LNCaP clone FGC (cell line): ENCODE measurements at places on chromosomes 12 and 14.

DNA sequence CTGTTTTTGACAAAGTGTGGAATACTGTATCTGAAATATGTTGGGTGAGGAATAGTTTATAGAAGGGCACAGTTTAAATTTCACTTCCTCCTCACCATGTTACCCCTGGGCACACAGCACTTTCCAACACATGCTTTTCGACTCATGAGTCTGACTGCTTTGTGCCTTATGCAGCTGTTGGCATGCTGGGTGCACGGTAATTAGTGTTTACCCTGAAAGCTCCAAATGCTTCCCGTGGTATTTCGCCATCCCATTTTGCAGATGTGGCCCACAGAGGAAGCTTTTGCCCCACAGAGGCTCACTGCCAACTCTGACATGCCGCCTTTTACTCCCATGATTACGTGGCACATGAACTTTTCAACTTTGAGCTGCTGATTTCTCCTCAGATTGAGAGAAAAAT lies 168.6 kb downstream of the PRKCH start:
- no peak for DNase-seq

DNA sequence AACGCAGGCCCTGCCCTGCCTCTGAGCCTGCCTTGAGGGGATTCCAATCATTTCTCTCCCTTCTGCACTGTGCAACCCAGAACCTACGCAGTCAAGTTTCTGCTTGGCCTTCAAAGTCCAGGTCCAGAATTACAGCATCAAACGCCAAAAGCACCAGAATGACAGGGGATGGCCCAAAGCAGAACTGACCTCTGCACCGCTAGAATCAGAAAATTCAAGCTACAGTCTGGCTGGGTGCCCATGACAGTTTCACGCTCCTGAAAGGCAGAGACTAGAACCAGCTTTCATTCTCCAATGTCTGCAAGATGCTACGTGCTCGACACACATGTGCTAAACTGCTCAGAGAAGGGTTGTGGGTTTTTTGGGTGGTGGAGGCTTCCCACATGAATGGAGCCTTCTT lies 4.1 kb downstream of the CLMN start:
- no peak for DNase-seq

DNA sequence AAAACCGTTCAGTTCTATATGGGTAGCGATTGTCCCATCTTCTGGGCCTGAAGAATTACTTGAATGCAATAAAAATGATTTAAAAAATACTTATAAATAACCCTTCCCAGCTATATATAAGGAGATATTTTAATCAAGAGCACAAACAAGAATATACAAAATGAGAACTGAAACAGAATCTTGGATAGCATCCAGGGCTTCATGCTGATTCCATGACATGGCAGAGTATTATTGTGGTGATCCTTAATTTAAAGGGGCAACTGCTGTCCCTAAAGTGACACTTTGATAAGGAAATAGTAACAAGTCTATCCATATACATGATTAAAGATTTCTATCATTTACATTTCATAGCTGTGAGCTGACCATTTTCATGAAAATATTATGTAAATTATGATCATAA lies 18.8 kb downstream of the WBP11 start:
- DNase-seq: no peak

GRCh38 chr12:115942346-115942745 lies 335.1 kb downstream of the MED13L start:
- DNase-seq: no peak

- no peak for DNase-seq
These were observed 367 bp downstream of the GALNT16 start for GRCh38 chr14:69260190-69260860.

- no peak for DNase-seq
These were observed 258.0 kb upstream of the DDHD1 start for GRCh38 chr14:53411125-53411524.

GRCh38 chr12:109020796-109021380 lies at the start of gene SVOP:
Gene SVOP (minus strand): TSS chr12:109021068. CDS start chr12:109020868, 200 bp downstream.
- DNase-seq: peak; percentile 22

- DNase-seq: no peak
These were observed 185.6 kb downstream of the DICER1 start for GRCh38 chr14:94971750-94972149.

GRCh38 chr14:74464785-74465184 lies 28.3 kb downstream of the NPC2 start:
- DNase-seq: no peak

- peak; percentile 99 for DNase-seq
These were observed 20.1 kb upstream of the RASSF3 start for GRCh38 chr12:64590183-64590582.

GRCh38 chr14:99838639-99839134 lies 45.5 kb downstream of the EML1 start:
- DNase-seq: no peak

- DNase-seq: no peak
These were observed 15.6 kb downstream of the CIPC start for GRCh38 chr14:77113644-77114043.

DNA sequence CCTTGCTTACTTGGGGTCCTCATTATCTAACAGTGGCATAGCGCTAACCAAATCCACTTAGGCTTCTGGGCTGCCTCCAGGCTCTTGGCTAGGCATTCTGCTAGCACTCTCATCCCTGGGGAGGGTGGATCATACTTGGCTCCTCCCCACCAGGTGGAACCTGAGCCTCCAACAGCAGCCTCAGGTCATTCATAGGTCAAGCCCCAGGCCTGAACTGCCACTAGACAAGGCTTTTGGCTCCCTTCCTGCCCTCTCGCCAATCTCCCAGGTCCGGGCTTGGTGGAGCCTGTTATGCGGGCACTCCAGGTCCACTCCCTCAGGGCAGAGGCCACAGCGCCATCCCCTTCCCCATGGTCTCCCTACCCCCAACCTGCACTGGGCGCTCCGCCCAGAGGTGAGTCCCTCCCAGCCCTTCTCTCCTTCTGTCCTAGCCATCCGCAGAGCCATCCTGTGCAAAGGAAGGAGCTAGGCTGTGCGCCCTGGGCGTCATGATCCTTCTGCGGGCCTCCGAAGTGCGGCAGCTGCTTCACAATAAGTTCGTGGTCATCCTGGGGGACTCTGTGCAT lies 154.9 kb upstream of the AMIGO2 start:
- DNase-seq: no peak

- peak; percentile 75 for DNase-seq
These were observed 4.5 kb upstream of the SETD1B start for GRCh38 chr12:121799156-121799841.

GRCh38 chr12:7934889-7935492 lies 996 bp downstream of the SLC2A3 start:
- DNase-seq: no peak

- DNase-seq: no peak
These were observed 46.5 kb downstream of the FNTB start for GRCh38 chr14:65033181-65033580.

- no peak for DNase-seq
These were observed 5.6 kb downstream of the LTA4H start for GRCh38 chr12:96029826-96030225.

DNA sequence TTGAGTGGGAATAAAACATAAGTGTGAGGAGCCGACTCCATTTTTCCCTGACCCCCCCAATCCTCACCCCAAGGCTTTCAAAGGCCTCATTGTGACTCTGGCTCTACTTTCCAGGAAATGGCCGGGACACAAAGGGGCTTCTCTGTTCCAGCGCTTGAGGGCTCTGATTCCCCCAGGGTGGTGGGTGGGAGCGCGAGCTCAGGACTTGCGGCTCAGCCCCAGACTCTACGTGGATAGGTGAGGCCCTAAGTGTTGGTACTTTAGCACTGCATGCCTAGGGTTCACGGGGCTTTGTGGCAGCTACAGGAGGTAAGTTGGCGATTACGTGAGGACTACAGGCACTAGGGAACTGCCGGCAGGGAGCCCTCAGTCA lies 553 bp downstream of the CNPY2 start:
- no peak for DNase-seq

- DNase-seq: no peak
These were observed 87.8 kb upstream of the EEA1 start for GRCh38 chr12:93016752-93017350.

DNA sequence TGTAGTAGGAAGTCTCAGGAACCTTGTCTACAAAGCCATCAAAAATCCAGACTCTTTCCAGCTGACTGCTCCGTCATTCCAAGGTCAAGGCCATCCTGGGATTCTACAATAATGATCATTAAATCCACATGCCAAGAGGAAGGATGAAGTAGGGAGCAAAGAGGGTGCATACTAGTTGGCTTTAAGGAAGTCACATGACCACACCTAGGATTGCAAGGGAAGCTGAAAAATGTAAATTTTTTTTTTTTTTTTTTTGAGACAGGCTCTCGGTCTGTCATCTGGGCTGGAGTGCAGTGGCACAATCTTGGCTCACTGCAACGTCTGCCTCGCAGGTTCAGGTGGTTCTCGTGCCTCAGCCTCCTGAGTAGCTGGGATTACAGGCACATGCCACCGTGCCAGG lies 7.3 kb upstream of the MRPL42 start:
- no peak for DNase-seq

DNA sequence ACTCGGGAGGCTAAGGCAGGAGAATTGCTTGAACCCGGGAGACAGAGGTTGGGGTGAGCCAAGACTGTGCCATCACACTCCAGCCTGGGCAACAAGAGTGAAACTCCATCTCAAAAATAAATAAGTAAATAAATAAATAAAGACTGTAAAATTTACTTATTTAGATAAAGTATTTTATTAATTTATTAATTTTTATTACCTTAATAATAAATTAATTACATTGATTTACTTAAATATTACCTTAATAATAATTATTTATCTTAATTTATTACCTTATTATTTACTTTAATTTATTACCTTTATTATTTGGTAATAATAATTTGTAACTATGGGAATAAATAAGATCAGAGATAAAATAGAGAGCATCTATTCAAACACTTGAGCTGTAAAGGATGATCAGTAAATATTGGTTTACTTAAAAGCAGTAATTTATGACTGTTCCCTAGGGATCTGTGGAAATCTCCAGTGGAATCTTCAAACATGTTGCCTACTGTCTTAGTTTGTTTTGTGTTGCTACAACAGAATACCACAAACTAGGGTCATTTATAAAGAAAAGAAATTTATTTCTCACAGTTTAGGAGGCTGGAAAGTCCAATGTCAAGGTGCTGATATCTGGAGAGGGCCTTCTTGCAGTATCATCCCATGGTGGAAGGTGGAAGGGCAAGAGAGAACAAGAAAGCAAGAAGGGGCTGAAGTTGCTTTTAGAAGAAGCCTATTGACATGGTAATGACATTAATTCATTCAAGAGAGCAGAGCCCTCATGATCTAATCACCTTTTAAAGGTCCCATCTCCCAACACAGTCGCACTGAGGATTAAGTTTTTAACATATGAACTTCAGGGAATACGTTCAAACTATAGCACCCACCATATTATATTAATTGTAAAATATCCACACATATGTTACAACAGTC lies 37.1 kb downstream of the SOCS2 start:
- DNase-seq: peak; percentile 86

DNA sequence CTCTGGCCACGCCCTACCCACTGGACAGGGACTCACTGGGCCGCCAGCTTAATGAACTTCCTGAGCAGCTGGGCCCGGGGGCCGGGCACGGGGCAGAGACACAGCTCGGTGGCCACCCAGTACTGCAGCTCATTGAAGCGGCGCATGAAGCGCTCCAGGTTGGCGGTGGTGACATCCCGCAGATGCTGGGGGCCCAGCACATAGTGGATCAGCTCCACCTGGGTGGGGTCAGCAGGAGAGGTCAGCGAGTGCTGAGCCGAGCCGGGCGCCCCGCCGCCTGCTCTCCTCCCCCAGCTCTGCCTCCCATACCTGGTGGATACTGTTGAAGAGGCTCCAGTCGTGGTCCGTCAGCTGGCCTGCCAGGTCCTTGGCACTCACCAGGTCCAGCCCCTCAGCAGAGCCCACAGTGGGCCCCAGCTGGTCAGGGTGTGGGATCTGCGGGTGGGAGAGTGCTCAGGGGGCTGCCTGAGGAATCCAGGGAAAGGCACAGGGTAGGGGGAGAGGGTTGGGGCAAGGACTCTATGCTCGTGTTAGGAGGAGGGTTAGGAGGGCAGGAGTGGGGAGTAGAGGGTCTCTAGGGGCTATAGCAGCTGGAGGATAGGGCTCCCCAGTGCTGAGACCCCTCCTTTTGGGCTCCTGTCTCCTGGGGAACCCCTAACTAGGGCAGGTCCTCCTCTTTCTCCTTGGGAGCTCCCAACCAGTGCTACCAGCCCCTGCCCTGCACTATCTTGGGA lies 15.5 kb upstream of the ENDOU start:
- DNase-seq: no peak

DNA sequence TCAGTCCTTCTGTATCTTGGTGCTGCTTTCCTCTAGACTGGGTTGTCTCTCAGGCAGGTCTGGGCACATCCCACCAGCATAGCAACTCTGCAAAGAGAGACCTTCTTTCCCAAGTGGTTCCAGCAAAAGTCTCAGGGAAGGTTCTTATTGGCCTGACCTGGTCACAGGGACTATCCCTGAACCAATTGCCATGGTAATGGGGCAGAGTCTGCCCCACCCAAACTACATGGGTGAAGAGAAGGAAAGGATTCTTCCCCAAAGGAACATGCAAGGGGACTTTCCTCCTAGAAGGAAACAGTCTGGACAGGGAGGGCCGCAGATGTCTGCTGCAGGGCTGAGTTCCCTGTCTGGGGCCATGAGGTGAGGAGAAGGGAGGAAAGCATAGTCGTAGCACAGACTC lies 122.2 kb upstream of the NCOR2 start:
- DNase-seq: no peak

- no peak for DNase-seq
These were observed 27.3 kb downstream of the MTA1 start for GRCh38 chr14:105446971-105447370.

DNA sequence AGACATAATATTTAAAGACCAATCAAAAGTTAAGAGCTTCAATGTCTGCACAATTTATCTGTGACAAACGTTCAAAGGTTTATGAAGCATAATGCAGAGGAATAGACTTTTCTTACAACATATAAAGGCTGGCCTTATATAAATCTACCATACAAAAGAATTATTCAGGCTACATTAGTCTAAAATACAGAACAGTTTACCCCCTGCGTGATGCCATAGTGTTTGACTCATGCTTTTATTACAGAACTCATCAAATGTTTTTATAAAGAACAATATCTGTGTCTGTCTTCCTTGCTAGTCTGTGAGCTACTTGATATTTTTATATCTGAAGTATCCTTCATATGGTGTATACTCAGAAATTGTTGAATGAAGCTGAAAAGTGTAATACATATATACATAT lies 1084.5 kb upstream of the FLRT2 start:
- no peak for DNase-seq

- no peak for DNase-seq
These were observed 1419.9 kb upstream of the TMEM132C start for GRCh38 chr12:126847005-126847629.

GRCh38 chr12:77845831-77846230 lies 15.1 kb downstream of the NAV3 start:
- DNase-seq: no peak

DNA sequence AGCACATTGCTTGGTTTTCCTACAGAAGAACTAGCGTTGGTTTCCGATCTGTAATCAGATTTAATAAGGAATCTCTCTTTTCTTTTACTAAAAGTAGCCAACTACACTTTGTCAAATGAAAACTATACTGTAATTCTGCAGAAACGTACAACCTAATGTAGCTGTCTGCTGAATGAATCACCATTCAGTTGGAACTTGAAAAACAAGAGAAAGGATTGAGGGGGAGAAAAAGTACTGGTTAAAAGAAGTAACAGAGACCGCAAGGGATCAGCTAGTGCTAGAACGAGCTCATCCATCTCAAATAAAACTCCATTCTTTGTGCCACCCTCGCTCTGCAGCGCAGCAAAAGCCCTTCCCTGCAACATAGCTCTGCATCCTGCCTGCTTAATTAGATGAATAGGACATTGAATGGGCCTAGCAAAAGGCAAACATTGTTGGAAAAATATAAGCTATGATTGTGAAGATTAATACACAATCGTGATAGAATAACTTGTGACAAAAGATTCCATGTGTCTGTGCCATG lies 2.6 kb downstream of the GARIN2 start:
- no peak for DNase-seq

- DNase-seq: no peak
These were observed 14.3 kb upstream of the RIC8B start for GRCh38 chr12:106760184-106760531.
